ENCODE measurements at places on chromosomes 7 and 10.
A peak's percentile ranks its signal among the peaks of the same experiment; 100 is the strongest.

DNA sequence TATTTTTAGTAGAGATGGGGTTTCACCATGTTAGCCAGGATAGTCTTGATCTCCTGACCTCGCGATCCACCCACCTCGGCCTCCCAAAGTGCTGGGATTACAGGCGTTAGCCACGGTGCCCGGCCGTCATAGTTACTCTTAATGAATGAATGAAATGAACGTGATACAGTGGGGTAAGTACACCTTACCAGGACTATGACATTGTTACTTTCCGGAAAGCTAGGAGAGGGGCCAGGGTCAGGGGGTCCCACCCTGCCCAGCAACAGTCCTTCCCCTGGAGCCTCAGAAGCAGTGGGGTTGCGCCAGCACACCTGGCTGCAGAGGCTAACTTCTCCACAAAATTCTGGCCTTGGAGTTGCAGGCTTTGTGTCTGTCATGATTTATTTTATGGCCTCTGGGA lies 21.4 kb downstream of the VSTM4 start:
- DNase-seq = no peak

GRCh38 chr10:37854626-37855025 lies 2.8 kb downstream of the ZNF248 start:
- no peak for DNase-seq

DNA sequence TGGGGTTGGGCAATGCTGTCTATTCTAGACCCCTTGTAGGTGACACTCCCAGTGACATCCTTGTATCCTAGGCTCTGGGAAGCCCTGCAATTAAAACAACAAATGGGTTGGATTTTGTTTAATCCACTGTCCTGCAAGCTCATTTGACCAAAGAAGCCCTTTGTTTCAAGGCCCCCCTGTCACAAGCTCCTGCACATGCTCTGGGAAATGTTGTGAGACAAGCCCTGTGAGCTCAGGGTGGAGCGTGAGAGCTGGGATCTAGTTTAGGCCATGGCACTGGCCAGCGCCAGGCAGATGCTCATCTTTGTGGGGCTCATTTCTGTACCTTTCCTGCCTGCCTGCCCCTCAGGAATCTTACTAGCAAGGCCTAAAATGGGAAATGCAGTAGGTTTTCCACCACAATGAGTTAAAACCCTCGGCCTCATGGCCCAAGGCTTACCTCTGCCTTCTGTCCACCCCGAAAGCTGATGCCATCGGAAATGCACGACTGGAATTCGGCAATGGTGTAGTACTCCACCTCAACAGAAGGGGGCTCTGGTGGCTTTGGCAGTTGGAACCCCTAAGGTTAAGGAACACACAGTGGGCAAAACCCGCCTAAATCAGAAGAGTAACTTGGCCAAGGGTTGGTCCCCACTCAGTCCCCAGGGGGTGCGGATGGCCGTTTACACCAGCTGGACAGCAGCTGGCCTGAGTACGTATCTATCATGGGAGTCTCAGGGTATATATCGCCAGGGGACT lies 112.0 kb downstream of the NEURL1 start:
- DNase-seq = peak; percentile 53

GRCh38 chr7:23335621-23336020 lies 36.5 kb downstream of the MALSU1 start:
- no peak for DNase-seq

DNA sequence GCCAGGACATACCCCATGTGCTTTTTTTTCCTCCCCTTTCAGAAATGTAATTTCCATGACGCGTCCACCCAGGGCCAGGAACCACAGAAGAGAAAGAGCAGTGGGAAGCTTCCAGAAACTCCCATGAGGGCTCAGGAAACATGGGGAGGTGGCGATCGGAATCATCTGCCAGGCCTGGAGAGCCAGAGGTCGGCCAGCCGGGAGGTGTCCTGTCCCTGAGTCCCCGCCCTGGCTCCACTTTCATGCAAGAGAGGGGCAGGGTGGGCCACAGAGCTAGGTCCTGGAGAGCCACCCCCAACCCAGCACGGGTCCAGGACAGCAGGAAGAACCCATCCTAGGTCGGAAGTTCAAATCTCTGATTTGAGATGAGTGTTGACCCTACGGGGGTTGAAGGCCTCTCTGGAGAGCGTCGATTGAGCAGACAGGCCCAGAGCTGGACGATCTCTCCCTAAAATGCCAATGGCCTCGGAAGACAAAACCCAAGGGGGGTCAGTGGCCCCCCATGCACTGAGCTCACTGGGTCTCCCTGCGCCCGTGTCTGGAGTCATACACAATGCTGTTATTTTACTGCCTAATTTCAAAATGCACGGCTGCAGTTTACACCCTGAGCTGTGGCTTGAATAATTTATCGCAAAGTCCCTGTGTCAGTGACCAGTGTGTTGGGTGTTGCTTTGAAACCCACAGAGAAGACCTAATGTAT lies 594.1 kb downstream of the PTPRN2 start:
- DNase-seq = no peak

- DNase-seq = peak; percentile 57
Measured at GRCh38 chr10:92387289-92387940, 96.4 kb downstream of the MARCHF5 start.

DNA sequence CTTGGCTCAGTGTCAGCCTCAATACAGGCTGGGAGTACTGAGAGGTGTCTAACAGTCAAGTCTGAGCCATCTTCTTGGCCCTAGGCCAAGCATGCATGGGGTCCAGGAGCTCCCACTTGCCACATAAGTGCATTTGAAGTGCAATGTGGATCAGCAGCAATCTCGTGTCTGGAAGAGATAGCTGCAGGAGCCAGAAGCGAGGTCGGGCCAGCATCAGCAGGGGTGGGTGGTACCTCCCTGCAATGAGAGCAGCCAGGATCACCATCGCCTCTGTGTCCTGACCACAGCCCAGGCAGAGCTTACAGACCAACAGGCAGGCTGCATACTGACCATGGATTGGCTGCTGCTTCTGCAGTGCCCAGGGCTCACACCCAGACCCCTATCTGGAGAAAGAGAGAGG lies 83.0 kb upstream of the CXCL12 start:
- DNase-seq = no peak

DNA sequence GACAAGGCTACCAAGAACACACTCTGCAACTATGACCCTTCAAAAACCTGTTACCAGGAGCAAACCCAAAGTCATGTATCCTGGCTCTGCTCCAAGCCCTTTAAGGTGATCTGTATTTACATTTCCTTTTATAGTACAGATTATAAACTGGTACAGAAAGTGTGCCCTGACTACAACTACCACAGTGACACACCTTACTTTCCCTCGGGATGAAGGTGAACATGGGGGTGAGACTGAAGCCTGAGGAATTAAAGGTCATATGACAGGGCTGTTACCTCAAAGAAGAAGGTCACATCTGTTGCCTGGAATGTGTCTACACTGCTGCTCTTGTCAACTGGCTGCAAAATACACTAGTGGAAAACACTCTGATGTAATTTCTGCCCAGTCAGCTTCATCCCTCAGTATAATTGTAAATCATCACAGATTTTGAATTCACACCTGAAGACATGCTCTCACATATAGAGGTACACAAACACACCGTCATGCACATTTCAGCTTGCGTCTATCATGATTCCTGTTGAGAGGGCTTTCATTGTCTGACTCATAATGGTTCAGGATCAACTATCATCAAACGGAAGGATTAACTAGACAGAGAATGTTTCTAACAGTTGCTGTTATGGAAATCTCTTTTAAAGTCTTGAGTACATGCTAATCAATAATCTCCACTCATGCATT lies 318.3 kb downstream of the NXPH1 start:
- peak; percentile 2 for DNase-seq

DNA sequence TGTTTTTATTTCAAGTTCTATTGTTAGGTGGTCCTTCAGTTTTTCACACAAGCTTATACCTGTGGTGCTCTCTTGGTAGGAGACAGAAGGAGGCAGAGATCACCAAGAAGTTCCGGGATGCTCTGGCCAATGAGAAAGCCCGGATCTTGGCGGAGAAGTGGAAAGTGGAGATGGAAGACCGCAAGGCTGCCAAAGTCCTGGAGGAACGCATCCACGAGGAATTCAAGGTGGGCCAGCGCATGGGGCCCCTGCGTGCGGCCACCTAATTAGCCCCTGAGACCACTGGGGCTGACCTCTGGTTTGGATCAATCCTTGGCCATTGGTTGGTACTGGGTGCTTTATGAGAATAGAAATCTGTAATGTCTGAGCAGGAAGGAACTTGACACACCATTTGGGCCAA lies 33.6 kb downstream of the SH2D4B start:
- DNase-seq = no peak

GRCh38 chr7:124033807-124034753 lies 1.2 kb upstream of the TMEM229A start:
- no peak for DNase-seq

- no peak for DNase-seq
Measured at GRCh38 chr7:98821348-98821747, 48.5 kb downstream of the TMEM130 start.

GRCh38 chr7:130921391-130922180 lies 187.6 kb upstream of the KLF14 start:
- DNase-seq = peak; percentile 60

DNA sequence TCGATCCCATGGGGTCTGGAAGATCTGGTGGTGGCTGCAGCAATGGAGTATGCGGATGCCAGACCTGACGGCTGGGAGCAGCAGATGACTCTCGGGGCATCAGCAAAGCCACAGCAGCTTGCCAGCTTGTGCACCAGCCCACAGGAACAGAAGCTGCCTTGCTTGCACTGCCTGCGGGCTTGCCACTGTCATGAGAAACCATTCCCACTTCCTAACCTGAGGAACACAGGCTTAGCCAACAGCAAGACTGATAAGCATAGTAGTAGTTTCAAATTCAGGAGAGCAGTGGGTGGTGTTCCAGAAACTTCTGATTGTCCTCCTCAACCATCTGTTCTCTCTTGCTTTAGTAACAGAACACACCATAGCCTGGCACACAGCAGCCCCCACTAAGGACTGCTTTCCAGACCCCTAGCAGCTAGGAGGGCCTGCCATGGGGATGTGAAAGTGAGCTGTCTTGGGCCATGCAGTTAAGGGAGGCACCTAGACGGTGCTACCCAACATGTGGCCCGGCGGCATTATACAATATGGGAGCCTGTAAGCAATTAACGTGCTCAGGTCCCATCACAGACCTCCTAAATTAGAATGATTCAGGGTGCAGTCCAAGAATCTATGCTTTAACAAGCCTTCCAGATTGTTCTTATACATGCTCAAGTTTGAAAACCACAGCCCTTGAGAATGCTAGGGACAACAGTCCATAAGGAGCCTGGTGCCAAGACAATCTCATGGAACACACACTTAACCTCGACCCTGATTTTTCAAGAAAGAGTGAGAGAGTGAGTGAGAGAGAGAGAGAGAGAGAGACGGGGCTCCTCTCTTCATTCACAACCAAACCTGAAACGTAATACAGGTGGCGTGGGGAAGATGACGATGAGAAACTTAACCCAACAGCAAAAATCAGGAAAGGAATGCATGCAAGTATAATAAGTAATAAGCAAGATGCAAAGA lies 7.1 kb downstream of the ANXA11 start:
- no peak for DNase-seq

DNA sequence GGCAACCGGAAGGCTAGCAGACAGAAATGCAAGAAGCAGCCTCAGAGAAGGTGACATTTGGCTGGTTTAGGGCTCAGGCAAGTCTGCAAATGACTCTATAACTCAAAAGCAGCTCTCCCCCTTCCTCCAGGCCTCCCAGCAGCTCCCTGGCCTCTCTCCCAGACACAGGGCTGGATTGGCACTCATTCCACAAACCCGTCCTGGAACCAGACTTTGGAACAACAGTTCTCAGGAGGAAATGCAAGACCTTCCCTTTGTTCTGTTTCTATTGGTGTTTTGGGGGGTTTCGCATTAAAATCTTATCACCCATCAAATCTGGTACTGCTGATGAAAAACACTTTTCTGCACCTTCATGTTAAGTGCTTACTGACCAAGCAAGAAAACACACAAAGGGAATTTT lies 40.3 kb upstream of the EFCAB10 start:
- DNase-seq = no peak

GRCh38 chr10:34124522-34125035 lies 690.5 kb downstream of the PARD3 start:
- DNase-seq = peak; percentile 62

- DNase-seq = peak; percentile 33
Measured at GRCh38 chr7:156827587-156828203, 65.3 kb downstream of the LMBR1 start.

DNA sequence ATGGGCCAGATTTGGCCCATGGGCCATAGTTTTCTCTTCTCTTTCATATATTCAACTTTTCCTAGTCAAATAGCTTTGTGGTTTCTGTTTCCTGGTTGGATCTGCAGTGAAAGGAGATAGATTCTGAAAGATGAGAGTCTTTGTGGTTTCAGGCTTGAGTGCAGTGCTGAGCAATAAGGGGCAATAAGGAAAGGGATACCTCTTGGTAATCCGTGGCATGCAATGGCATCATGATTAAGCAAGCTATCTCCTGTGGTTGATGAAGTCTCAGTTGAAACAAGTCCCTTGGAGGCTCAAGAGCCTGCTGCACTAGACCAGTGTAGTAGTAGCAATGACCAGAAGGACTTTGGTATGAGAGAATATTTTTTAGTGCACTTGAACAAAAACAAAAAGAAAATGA lies 187.7 kb upstream of the CNTNAP2 start:
- no peak for DNase-seq

DNA sequence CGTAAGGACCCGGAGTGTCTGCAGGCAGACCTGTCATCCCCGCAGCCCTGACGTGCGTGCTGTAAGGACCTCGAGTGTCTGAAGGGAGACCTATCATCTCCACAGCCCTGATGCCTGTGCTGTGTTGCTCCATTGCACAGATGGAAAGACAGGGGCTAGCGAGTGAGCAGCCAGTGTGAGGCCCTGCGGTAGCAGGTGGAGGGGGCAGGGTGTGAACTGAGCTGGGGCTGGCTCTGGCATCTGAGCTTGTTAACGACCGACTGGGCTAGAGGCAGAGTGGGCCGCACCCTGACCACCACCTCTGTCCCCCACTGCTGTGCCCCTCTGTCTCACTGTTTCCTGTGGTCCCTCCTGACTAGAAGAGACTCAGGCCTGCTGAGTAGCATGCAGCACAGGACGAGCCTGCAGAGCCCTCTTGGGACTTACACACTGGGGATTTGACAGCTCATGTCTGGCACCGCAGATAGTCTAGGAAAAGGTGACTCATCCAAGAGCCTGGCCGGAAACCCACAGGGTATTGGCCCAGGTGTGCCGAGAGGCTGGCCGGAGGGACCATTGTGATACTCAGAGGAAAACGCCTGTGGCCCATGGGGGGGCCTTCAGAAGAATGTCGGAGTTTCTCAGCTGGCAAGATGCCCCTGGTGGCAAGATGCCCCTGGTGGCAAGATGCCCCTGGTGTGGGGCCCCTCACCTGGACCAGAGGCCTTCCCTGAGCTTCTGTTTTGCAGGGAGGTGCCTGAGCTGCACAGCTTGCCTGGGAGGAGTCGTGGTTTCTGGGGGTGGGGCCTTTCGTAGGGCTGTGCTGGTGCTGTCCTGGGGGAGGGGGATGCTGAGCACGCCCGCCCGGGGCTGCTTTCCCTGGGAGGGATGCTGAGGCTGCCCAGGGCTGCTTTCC lies 34.3 kb downstream of the INPP5A start:
- DNase-seq = peak; percentile 86
